ENCODE measurements at places on chromosomes 7 and 10. TPM values are rescaled to one million over a fixed set of nuclear protein-coding genes. Genes with fewer than 3 reads are reported as not detected.
A peak's percentile ranks its signal among the peaks of the same experiment; 100 is the strongest.

DNA sequence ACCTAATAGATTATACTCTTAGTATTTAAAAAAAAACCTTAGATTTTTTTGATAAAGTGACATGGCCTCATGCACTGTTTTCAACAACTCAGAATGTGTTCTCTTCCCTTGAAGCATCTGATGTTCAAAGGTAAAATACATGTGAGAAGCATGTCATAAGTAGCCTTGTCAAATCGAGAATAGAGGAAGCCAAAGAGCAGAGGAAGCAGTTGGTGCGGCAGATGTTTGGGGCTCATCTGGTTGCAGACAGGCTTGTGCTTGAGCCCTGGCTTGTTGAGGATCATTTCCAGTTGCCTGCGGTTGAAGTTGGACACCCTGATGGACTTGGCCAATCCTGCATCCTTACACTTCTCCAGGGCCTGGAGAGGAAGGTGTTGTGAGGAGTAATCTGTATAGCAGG, 59.2 kb downstream of the AKR1E2 start:
- no peaks in the 10 kb centered on the region for H3K27me3 ChIP-seq
- H3K27ac ChIP-seq, result no peak overlapping the region
- no peak for DNase-seq
- no peak overlapping the region for H3K4me3 ChIP-seq
- H3K4me1 ChIP-seq, result no peaks in the 10 kb centered on the region

GRCh38 chr7:26709210-26709990, 155.0 kb downstream of the SKAP2 start:
- peaks cover 18% of the 10 kb centered on the region for H3K4me1 ChIP-seq
- H3K27ac ChIP-seq, result no peak overlapping the region
- H3K4me3 ChIP-seq, result no peak overlapping the region
- no peak for DNase-seq
- H3K27me3 ChIP-seq, result no peaks in the 10 kb centered on the region

DNA sequence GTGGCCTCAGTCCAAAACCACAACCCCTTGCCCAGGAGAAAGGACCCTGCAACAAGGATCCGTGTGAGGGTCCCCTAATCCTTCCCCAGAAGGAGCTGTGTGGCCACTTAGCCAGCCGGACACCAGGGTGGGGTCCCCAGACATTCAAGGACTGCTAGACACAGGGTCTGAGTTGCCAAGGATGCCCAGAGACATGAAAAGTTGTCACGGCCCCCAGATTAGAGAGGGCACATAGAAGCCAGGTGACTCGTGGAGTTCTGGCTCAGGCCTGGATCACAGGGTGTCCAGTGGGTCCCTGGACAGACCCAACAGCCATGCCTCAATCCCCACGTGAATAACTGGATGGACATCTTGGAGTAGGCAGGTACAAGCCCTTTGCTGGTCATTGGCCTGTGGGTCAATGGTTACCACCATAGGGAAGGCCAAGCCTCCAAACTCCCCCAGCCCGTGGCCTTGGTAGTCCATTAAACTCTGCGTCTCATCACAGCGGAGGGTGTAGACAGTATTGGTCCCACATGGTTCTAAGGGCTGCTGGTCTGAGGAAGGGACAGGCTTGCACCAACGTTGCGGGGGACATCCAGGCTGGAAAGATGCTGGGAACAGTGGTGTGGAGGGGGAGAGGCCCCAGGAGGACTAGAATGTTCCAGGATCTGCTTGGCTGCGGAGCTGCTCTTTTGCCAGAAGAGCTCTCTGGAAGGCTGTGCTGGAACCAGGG, 205.9 kb upstream of the PPP2R2D start:
- DNase-seq, result peak; percentile 54
- H3K4me3 ChIP-seq, result no peak overlapping the region
- H3K4me1 ChIP-seq, result no peaks in the 10 kb centered on the region
- H3K36me3 ChIP-seq, result no peaks in the 10 kb centered on the region
- no peak overlapping the region for H3K27ac ChIP-seq

- no peak overlapping the region for H3K4me3 ChIP-seq
- no peaks in the 10 kb centered on the region for H3K27me3 ChIP-seq
- H3K36me3 ChIP-seq, result peaks cover 10% of the 10 kb centered on the region
Measured at GRCh38 chr7:139698844-139699243, 79.0 kb downstream of the HIPK2 start.

DNA sequence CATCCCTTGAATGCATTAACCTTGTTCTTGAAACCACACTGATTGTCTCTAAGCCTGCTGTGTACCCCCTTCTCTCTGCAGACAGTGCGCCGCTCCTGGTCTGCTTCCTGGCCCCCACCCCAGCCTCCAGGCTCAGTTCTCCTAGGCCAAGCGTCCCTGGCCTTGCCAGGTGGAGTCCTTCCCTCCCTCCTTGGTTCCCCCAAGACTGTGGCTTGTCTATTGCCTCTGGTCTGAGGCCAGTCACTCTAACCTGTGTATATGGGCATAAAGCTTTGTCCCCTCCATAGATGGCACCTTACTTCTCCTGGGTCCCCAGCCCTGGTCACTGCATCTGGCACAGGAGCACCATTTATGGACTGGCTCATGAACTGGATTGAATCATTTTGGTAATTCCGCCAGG, 133.5 kb upstream of the EEPD1 start:
- H3K27me3 ChIP-seq, result no peaks in the 10 kb centered on the region
- H3K27ac ChIP-seq, result no peak overlapping the region
- H3K4me1 ChIP-seq, result peaks cover 12% of the 10 kb centered on the region
- no peak for DNase-seq
- no peaks in the 10 kb centered on the region for H3K36me3 ChIP-seq
- H3K4me3 ChIP-seq, result no peak overlapping the region

DNA sequence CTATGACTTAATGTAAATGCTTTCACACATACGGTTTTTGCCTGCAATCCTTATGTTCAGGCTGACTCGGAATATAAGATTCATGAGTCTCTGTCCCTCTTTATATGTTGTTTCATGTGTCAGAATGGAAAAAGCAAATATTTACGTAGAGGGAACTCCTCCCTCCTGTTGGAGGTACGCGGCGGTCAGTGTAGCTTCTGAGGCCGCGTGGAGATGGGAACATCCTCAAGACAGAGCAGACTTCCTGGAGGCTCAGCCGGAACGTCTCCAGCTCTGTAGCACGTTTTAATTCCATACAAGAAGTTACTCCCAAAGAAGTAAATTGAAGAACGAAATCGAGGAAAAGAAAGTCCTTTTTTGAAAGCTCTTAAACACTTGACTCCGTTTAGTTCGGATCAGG, 248.3 kb downstream of the EBF3 start:
- no peaks in the 10 kb centered on the region for H3K4me1 ChIP-seq
- no peak overlapping the region for H3K4me3 ChIP-seq
- H3K27me3 ChIP-seq, result no peaks in the 10 kb centered on the region
- no peak for DNase-seq

- H3K4me1 ChIP-seq, result no peaks in the 10 kb centered on the region
- no peaks in the 10 kb centered on the region for H3K36me3 ChIP-seq
- no peak overlapping the region for H3K27ac ChIP-seq
Measured at GRCh38 chr7:15252181-15252580, 309.6 kb downstream of the AGMO start.

FAM221A gene
- total RNA-seq, result 1.8 TPM

All from osteoblast (primary cell).